ENCODE measurements at places on chromosomes 12 and 14.

- peak; percentile 76 for DNase-seq
These were observed 14.0 kb downstream of the CCER1 start for GRCh38 chr12:90940872-90941499.

GRCh38 chr14:73146111-73146510, 9.8 kb downstream of the PSEN1 start:
- DNase-seq: no peak

DNA sequence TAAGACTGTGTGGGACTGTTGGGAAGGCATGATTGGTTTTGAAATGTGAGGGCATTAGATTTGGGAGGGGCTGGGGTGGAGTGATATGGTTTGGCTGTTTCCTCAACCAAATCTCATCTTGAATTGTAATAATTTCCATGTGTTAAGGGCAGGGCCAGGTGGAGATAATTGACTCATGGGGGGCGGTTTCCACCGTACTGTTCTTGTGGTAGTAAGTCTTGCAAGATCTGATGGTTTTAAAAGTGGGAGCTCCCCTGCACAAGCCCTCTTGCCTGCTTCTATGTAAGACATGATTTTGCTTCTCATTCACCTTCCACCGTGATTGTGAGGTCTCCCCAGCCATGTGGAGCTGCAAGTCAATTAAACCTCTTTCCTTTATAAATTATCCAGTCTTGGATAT, 76.6 kb upstream of the PPFIA2 start:
- DNase-seq: no peak

DNA sequence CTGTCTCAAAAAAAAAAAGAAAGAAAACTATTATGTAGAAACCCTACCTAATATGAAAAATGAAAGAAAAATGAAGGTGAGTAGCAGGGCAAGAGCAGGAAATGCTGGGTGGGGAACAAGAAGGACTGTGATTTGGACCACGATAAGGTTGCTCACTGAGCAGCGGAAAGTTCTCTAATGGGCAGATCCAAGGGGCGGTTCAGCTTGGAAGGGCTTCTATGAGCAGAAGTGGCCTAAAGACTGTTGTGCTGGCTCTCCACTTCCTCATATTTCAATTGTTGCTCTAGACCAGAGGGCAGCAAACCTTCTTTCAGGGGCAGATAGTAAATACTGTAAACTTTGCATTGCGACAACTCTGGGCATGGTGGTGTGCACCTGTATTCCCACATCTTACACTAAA, 16.3 kb upstream of the NFYB start:
- DNase-seq: no peak

DNA sequence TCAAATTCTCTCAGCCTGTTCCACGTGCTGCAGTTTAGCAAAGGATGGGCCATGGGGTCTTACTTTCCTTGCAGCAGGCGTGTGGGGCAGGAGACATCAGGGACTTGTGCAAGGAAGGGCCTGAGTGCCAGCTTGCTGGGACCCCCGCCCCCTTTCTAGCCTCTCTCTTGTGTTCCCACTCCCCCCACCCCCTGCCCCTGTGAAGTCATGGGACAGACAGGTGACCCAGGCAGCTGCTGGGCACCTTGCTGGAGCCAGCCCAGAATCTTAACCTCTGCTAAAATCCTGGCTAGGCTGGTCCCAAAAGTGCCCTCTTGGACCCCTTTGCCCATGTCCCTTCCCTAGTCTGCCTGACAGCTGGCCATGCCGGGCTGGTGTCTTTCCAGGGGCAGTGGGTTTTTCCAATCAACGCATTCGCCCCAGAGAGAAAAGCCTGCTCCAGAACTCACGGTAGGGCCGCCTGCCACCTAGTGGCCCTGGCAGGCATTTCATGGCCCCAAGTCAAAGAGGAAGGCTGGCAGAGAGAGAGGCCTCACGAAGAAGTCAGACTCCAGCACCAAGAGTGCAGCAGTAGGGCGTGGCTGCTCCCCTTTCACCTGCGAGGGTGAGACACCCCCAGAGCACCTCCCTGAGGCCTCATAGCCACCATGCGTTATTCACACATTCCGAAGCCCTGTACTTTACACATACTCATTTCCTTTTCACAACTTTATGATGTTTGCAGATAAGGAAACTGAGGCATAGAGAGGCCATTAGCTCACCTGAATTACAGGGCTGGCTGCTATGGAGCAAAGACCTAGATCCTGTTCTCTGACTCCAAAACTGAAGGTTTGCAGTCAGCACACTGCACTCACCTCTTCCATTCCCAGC, 67.4 kb downstream of the LGMN start:
- DNase-seq: peak; percentile 71

DNA sequence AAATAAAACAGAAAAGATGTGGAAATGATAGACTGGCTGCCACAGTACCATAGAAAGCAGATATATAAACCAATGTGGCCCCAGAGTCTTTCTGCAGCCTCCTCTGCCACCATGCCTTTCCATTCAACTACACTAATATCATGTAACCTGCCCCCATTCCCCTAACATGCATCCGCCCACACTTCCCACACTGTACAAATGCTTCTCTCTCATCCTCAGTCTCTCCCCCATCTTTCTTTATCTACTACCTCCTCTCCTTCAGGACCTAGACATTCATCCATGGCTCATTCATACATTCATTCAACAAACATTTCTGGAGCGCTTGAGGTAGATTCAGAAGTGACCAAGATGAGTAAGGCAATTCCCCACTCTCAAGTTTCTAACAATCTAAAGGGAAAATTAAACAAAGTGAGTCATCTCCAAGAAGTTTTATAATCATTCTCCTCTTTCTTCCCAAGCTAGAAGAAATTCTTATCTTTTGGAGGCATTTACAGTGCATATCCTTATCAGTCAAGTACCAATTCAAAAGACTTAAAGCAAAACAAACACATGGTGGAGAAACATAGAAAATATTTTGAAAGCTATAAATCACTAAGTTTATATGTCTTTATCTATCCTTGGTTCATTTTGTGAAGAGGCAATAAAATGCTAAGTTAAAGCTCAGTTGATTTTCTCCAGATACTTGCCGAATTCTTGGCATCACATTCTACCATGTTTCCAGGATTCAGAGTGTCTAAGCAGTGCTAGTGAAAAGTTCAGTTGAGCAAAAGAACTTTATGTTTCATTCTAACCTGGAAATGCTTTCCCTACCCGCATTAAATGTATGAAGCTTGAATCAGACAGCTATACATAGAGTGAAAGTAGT, 70.5 kb upstream of the FRMD6 start:
- peak; percentile 94 for DNase-seq

GRCh38 chr12:85552461-85552860, 272.4 kb downstream of the ALX1 start:
- DNase-seq: no peak

- no peak for DNase-seq
These were observed 362.6 kb upstream of the CLEC14A start for GRCh38 chr14:38618514-38618913.

DNA sequence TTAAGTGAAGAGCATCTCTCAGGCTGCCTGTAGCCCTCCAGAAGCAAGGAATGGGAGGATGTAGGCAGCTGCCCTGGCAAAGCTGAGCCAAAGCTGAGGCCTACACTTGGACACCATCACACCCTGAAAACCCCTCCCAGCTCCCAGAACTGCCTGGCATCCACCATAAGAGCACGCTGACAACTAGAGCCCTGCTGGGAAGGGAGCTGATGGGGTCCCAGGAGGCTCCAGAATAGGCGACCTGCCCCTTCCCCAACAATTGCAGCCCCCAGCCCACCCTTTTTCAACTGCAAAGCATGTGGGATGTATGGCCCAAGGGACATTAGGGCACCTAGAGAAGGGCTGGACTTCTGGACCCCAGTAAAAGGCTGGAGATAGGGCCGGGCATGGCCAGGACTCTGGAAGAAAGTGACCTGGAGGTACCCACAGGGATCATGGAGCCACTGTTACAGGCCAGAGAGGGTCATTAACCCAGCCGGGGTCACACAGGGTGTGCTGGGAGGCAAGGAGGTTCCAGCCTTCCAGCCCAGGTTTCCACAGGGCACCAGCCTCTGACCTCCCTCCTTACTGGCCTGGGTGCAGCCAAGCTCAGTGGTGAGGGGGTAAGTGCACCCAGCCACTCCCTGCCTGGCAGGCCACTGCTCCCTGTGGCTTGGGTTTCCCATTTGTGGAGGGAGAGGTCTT, 27.8 kb downstream of the FAM222A start:
- no peak for DNase-seq

- no peak for DNase-seq
These were observed 32.1 kb downstream of the TECPR2 start for GRCh38 chr14:102394717-102395375.

DNA sequence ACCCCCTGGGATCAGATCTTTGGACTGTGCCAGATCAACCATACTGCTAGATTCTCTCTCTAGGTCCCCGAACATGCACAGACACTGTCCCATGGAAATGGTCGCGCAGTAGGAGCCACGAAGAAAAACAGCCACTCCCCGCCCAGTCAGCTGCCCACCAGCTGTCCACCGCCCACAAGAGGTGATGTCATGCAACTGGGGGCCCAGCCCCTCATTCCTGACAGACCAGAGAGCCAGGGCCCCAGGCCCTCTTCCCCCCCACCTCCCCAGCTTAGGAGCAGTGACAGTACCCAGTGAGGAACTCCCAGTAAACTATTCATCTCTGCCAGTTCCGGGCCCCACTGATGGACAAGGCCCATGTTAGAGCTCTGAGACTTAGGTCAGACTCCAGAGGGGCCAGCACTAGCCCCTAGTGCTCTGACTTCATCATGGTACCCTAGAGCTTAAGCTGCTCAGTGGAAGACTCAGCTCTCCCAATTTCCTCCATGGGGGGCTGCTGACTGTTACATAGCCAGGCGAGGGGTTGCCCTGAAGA, 3.7 kb upstream of the TAMALIN start:
- no peak for DNase-seq
